Heart left ventricle (tissue), 16 donors: ENCODE measurements at places on chromosomes 13 and 19. TPM values are rescaled to one million over a fixed set of nuclear protein-coding genes. Genes with fewer than 3 reads are reported as not detected.

CRB3 gene
- total RNA-seq: not detected

DNA sequence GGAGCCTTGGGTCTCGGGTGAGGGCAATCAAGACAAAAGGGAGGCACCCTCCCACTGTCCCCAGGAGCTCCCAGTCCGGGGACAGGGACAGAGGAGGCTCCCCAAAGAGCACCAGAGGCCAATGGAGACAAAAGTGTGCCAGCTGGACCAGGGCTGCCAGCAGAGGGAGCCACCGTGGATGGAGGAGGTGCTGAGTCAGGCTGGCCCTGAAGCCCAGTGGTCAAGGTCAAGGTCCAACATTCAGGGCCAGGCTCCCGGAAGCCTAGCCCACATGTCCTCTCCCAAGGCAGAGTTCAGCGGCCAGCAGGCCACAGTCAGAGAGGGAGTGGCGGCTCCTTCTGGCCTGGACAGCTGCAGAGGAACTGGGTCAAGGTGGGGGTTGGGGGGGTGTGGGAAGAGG is 8.4 kb downstream of the COL5A3 start:
- H3K27ac ChIP-seq: peak overlapping the region; percentile 26
- peaks cover 2% of the 10 kb centered on the region for H3K27me3 ChIP-seq
- H3K4me3 ChIP-seq: no peak overlapping the region
- H3K4me1 ChIP-seq: peaks cover 26% of the 10 kb centered on the region
- DNase-seq: peak; percentile 45

DNA sequence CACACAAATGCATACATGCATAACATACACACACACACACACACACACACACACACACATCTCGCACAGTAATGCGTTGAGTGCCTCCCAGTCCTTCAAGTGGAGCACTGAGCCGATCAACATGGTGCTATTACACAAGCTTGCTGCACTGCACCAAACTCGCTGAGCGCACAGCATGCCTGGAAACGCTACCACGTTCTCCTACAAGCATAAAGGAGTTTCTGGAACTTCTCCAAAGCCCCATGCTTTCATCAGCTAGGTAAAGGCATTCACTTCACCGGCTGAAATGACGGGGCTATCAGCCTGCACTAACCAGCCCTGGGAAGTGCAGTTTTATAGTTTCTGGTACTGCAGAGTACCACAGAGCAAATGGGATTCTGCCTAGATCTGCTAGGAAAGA is 92.7 kb downstream of the FGF14 start:
- peaks cover 8% of the 10 kb centered on the region for H3K4me1 ChIP-seq
- no peaks in the 10 kb centered on the region for H3K36me3 ChIP-seq
- no peak for DNase-seq
- H3K27ac ChIP-seq: no peak overlapping the region
- H3K27me3 ChIP-seq: no peaks in the 10 kb centered on the region

DNA sequence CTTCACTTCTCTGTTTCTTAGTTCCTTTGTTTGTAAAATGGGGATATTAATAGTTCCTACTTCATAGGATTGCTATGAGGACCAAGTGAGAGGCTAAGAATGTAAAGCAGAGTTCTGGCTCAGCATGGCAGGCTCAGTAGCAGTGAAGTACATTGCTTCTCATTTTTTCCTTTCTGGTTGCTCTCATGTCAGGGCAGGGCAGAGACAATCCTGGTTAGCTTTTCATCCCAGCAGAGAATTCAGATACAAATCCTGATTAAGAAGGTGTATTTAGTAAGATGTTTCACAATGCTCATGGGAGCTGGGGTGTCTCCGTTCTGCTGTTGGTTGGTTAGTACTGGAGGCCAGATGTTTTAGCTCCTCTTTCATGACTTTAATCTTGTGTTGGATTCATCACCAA is 42.9 kb downstream of the WASF3 start:
- H3K27ac ChIP-seq: no peak overlapping the region
- no peak for DNase-seq

GRCh38 chr13:23609874-23610576 is 39.8 kb downstream of the TNFRSF19 start:
- H3K27me3 ChIP-seq: no peaks in the 10 kb centered on the region
- no peaks in the 10 kb centered on the region for H3K36me3 ChIP-seq
- H3K4me1 ChIP-seq: peaks cover 22% of the 10 kb centered on the region
- H3K4me3 ChIP-seq: peak overlapping the region; percentile 20
- peak overlapping the region; percentile 79 for H3K27ac ChIP-seq
- DNase-seq: peak; percentile 53

- no peak for DNase-seq
- H3K27me3 ChIP-seq: no peaks in the 10 kb centered on the region
- no peak overlapping the region for H3K4me3 ChIP-seq
- H3K4me1 ChIP-seq: peaks cover 17% of the 10 kb centered on the region
- peaks cover 54% of the 10 kb centered on the region for H3K36me3 ChIP-seq
Observed at GRCh38 chr13:113183450-113184129, 24.9 kb downstream of the PCID2 start.

DNA sequence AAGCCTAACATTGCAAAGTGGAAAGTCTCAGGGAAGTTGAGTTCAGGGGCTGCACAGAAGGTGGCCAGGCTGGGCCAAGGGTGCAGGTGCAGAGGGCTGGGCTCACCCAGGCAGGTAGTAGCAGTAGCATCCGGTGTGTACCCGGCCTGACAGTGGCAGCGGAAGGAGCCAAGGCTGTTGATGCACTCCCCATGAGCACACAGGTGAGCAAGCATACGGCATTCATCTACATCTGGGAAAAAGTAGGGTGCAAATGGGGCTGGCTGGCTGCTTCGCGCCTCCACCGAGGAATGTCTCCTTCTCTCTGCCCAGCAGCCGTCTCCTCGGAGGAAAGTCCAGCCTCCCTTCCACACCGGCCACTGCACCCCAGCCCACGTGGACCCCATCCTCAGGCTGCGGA is 30.6 kb downstream of the CCL25 start:
- H3K36me3 ChIP-seq: no peaks in the 10 kb centered on the region
- H3K4me1 ChIP-seq: peaks cover 4% of the 10 kb centered on the region
- H3K4me3 ChIP-seq: no peak overlapping the region
- peaks cover 12% of the 10 kb centered on the region for H3K27me3 ChIP-seq
- H3K27ac ChIP-seq: no peak overlapping the region

DNA sequence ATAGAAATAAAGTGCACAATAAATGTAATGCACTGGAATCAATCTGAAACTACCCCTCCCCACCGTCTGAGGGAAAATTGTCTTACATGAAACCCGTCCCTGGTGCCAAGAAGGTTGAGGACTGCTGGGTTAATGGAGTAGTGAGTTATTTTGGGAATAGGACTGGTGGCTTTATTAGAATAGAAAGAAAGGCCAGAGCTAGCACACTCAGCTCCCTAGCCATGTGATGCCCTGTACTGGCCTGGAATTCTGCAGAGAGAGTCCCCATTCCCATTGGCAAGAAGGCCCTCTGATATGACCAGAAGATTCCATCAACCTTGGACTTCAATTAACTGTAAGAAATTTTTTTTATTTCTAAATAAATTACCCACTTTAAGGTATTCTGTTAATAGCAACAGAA is 393.5 kb upstream of the PCDH9 start:
- H3K4me3 ChIP-seq: no peak overlapping the region
- no peaks in the 10 kb centered on the region for H3K27me3 ChIP-seq
- DNase-seq: no peak
- no peaks in the 10 kb centered on the region for H3K36me3 ChIP-seq
- no peak overlapping the region for H3K27ac ChIP-seq
